ENCODE measurements at places on chromosomes 13 and 19. TPM values are rescaled to one million over a fixed set of nuclear protein-coding genes. Genes with fewer than 3 reads are reported as not detected.

The PGLYRP2 gene
- not detected for polyA plus RNA-seq

The NLRP5 gene
- polyA plus RNA-seq: not detected

The HTR2A gene
- polyA plus RNA-seq: not detected

The KLK15 gene
- polyA plus RNA-seq: not detected

The ARRDC5 gene
- polyA plus RNA-seq: not detected

The ACER1 gene
- polyA plus RNA-seq: 0.62 TPM

The EHD2 gene
- not detected for polyA plus RNA-seq

The LILRB3 gene
- not detected for polyA plus RNA-seq

The ALDH16A1 gene
- 13.5 TPM for polyA plus RNA-seq

The PCDH9 gene
- 3.5 TPM for polyA plus RNA-seq

The FREM2 gene
- 0.19 TPM for polyA plus RNA-seq

The ATXN8OS gene
- polyA plus RNA-seq: 0.33 TPM

The PLEKHJ1 gene
- 254 TPM for polyA plus RNA-seq

The MAP3K10 gene
- polyA plus RNA-seq: 18.3 TPM

The ZIK1 gene
- 25.2 TPM for polyA plus RNA-seq

The IZUMO1 gene
- polyA plus RNA-seq: not detected

The DNAAF3 gene
- 0.38 TPM for polyA plus RNA-seq

The OR1M1 gene
- polyA plus RNA-seq: not detected

The GIPC3 gene
- polyA plus RNA-seq: not detected

The SMIM44 gene
- not detected for polyA plus RNA-seq

The LRRC4B gene
- 98.9 TPM for polyA plus RNA-seq

The C5AR1 gene
- not detected for polyA plus RNA-seq

The MUC16 gene
- polyA plus RNA-seq: not detected

The ENOX1 gene
- polyA plus RNA-seq: 42.6 TPM

The ZNF382 gene
- 98.8 TPM for polyA plus RNA-seq

The OSCAR gene
- not detected for polyA plus RNA-seq

The LYPD5 gene
- polyA plus RNA-seq: not detected

The CYP4F3 gene
- polyA plus RNA-seq: not detected

The ZNF579 gene
- 7.4 TPM for polyA plus RNA-seq

The COX7A1 gene
- polyA plus RNA-seq: not detected

The MEIOSIN gene
- not detected for polyA plus RNA-seq

The ZNF649 gene
- 23.8 TPM for polyA plus RNA-seq

The PEG3 gene
- not detected for polyA plus RNA-seq

The PRR19 gene
- 1.4 TPM for polyA plus RNA-seq

The FBXO46 gene
- polyA plus RNA-seq: 13.2 TPM
